Occipital lobe (tissue), 3 donors: ENCODE measurements at places on chromosomes 4 and X. TPM values are rescaled to one million over a fixed set of nuclear protein-coding genes. Genes with fewer than 3 reads are reported as not detected.

DNA sequence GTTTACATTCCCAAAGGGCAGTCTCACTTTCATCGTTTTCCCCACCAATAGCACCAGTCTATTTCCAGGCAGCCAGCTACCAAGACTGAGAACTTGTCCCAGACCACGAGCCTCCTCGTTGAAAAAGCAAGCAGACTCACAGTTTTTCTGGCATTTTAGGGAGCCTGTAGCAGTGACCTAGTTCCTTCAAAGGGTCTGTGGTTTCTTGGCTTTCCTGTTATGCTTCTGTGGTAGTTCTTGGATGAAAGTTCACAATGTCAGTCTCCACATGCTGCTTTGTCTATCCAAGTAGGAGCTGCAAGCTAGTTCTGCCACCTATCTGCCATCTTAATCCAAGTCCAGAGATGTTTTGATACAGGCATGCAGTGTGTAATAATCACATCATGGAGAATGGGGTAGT lies 151.6 kb upstream of the ZC4H2 start:
- no peak for DNase-seq

GRCh38 chrX:54721424-54721823 lies 76.6 kb downstream of the ITIH6 start:
- no peak for DNase-seq

DNA sequence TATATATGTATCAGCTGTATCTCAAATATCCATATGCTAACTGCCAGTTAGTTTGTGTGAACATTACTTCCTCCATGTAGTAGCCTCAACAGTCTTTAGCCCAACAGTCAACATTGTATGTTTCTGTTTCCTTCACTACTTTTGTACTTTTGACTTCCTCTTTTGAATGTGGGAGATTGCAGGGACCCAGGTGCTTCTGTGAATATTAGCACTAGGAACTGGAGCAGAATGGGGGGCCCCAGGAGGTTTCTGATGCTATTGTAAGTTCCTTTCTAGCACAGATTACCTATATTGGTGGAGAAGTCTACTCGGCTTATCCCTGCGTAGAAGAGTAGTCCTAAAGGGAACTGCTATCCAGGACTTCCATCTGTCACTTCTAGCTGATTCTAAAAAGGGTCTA lies 2.3 kb downstream of the PLAC8 start:
- no peak for DNase-seq

CSTF2 gene
- total RNA-seq = 14.5 TPM

GNPDA2 gene
- total RNA-seq = 51.3 TPM

GAGE13 gene
- total RNA-seq = not detected

NDST4 gene
- total RNA-seq = 1.7 TPM

CT45A1 gene
- total RNA-seq = not detected

SNCA gene
- 96.4 TPM for total RNA-seq

KCND1 gene
- total RNA-seq = 1.1 TPM
